Stimulated activated CD4-positive, alpha-beta T cell treated with anti-CD3 and anti-CD28 coated beads, Interleukin-2, amount 100 ng/mL, for 24 hours (primary cell): ENCODE measurements at places on chromosomes 12 and 14.

DNA sequence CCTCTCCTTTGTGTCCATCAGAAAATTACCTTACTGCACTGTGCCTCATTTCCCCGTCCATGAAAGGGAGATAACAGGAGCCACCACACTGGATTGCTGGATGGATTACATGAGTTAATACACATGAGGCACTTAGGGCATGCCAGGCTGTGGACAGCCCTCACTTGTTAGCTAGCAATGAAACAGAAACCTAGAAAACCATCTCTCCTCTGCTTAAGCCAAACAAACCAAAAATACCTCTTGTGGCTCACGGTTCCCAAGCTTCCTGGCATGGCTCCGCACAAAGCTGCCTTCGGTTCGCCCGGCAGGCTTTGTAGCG lies 660 bp upstream of the HCFC2 start:
- no peak for DNase-seq

DNA sequence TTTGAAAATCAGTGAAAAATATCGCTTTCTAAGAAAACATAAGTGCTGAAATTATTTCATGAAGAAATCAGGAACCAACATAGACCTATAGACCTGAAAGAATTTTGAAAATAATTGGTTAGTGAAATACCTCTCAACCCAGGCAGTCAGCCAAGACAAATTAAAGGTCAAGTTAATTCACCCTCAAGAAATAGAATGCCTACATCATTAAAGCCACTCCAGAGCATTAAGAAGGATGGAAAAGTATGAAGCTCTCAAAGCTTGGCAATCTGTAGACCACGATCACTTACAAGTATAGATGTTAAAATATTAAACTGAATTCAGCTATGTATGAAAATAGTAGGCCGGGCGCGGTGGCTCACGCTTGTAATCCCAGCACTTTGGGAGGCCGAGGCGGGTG lies 48.3 kb downstream of the SFSWAP start:
- DNase-seq = no peak

- DNase-seq = no peak
These were observed 29.0 kb upstream of the PLEKHG7 start for GRCh38 chr12:92673756-92674155.

- DNase-seq = no peak
These were observed 25.1 kb upstream of the RPLP0 start for GRCh38 chr12:120225852-120226640.

- DNase-seq = peak; percentile 61
These were observed 6.6 kb downstream of the BRF1 start for GRCh38 chr14:105294142-105294597.
